ENCODE measurements at places on chromosomes 1 and 21. TPM values are rescaled to one million over a fixed set of nuclear protein-coding genes. Genes with fewer than 3 reads are reported as not detected.

GRCh38 chr1:210616356-210616755 is 287.7 kb downstream of the HHAT start:
- no peaks in the 10 kb centered on the region for H3K36me3 ChIP-seq
- no peaks in the 10 kb centered on the region for H3K27me3 ChIP-seq
- DNase-seq: no peak
- H3K4me1 ChIP-seq: no peaks in the 10 kb centered on the region
- H3K4me3 ChIP-seq: no peak overlapping the region

- peaks cover 1% of the 10 kb centered on the region for H3K27me3 ChIP-seq
- H3K4me1 ChIP-seq: no peaks in the 10 kb centered on the region
- no peak overlapping the region for H3K4me3 ChIP-seq
- no peaks in the 10 kb centered on the region for H3K36me3 ChIP-seq
These were observed 20.8 kb downstream of the PPFIA4 start for GRCh38 chr1:203046984-203047630.

DNA sequence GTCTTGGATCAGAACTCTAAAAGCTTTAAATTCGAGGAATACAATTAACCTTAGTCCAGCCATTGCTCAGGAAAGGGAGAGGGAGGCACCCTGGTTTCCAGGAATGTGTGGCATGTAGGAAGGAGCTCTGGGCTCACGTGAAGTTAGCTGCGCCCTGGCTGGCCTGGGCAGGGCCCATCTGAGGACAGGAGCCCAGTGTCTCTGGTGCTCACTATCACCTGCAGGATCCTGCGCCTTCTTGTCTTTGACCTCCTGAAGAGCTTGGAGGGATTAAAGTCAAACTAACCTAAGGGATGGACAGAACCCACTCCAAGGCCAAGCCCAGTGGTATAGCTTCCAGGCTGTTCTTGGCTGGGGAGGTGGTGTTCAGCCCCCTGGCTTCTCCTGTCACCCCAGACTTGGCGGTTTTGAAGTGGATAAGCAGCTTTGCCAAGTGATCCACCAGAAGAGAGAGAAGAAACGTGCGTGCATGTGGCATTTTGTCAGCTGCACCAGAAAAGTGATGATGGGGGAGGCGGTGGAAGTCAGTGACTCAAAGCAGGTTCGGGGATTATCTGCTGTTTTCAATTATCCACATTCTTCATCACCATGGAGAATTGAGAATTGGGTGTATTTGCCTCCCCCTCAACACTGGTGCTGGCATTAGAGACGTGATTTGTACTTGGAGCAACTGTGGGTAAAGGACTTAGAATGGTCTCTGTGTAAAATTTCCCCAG is 11.9 kb upstream of the KCNN3 start:
- H3K4me3 ChIP-seq: no peak overlapping the region
- no peak overlapping the region for H3K27ac ChIP-seq
- DNase-seq: no peak
- peaks cover 6% of the 10 kb centered on the region for H3K4me1 ChIP-seq
- H3K36me3 ChIP-seq: no peaks in the 10 kb centered on the region
- H3K27me3 ChIP-seq: no peaks in the 10 kb centered on the region

GRCh38 chr1:41891199-41891896 is 27.4 kb downstream of the HIVEP3 start:
- peak; percentile 68 for DNase-seq
- peak overlapping the region; percentile 75 for H3K27ac ChIP-seq
- peak overlapping the region; percentile 66 for H3K4me3 ChIP-seq
- peaks cover 15% of the 10 kb centered on the region for H3K4me1 ChIP-seq

- no peak for DNase-seq
- no peak overlapping the region for H3K27ac ChIP-seq
- no peaks in the 10 kb centered on the region for H3K36me3 ChIP-seq
- no peak overlapping the region for H3K4me3 ChIP-seq
- peaks cover 20% of the 10 kb centered on the region for H3K4me1 ChIP-seq
These were observed 63.2 kb upstream of the EFHD2 start for GRCh38 chr1:15346346-15347030.

- peaks cover 69% of the 10 kb centered on the region for H3K36me3 ChIP-seq
- H3K4me3 ChIP-seq: no peak overlapping the region
- peaks cover 14% of the 10 kb centered on the region for H3K4me1 ChIP-seq
These were observed 23.9 kb downstream of the MEF2D start for GRCh38 chr1:156476501-156477298.

DNA sequence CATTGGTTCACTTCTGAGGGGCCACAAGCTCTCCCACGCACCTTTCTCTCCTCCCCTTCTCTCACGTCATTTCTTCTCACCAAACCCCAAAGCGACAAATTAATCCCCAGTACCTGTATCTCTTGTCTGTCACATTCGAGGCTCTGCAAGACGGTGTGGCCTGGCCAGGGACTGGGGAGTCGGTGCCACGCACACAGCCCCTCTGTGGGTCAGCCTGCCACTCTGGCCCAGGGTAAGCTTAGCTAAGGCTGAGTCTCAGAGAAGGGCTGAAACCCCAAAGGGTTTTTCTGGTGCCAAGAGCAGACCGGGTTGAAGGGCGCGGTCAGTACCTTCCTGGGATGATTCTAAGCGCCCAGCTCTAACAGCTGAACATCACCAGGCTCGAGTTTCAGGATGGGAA is 34.2 kb upstream of the ZBTB40 start:
- H3K27me3 ChIP-seq: peaks cover 1% of the 10 kb centered on the region
- no peaks in the 10 kb centered on the region for H3K36me3 ChIP-seq
- no peak overlapping the region for H3K27ac ChIP-seq
- peaks cover 8% of the 10 kb centered on the region for H3K4me1 ChIP-seq
- no peak for DNase-seq

DNA sequence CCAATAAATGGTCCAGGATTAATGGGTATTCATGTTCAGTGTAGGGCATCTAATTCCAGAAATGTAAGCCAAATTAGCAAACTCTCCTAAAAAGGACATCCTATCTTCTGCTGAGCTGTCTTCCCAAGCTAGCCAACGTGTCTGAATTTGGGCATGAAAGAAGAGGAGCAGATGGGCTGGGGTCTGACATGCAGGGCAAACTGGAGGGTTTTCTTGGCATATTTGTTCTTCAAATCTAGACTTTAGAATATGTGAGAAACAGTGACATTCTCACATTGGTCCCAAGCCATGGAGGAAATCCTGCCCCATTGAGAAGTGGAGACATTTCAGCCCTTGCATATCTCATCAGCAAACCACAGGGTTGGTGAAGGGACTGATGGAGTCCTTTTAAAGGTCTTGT is 67.2 kb downstream of the LRIG2 start:
- H3K4me3 ChIP-seq: no peak overlapping the region
- H3K4me1 ChIP-seq: peaks cover 3% of the 10 kb centered on the region
- H3K27me3 ChIP-seq: no peaks in the 10 kb centered on the region
- no peaks in the 10 kb centered on the region for H3K36me3 ChIP-seq

The ZFP69 gene
- total RNA-seq: 4.4 TPM

The PCP4 gene
- total RNA-seq: not detected

The SAMSN1 gene
- total RNA-seq: 45.5 TPM

The ZNF683 gene
- not detected for total RNA-seq

The ELF3 gene
- total RNA-seq: 1.1 TPM

The CFAP141 gene
- not detected for total RNA-seq

Measured in GM12878 (cell line).